Muscle of arm (tissue), 14 donors: ENCODE measurements at places on chromosomes 5 and 9. TPM values are rescaled to one million over a fixed set of nuclear protein-coding genes. Genes with fewer than 3 reads are reported as not detected.
A peak's percentile ranks its signal among the peaks of the same experiment; 100 is the strongest.

DNA sequence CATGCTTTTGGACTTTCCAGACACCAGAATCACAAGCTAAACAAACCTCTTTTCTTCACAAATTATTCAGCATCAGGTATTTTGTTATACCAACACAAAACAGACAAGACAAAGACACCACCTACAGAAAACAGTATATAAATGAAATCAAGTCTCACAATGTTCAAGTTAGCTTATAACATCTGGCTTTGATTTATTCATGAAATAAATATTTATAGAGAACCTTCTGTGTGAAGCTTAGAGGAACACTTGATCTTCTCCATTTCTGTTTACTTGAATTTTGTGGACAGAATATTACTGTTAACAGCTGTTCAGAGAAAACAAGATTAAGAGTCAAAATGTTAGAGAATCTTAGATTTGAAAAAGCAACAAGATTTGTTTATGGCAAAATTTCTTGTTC, 137.4 kb upstream of the PRR16 start:
- DNase-seq = no peak

DNA sequence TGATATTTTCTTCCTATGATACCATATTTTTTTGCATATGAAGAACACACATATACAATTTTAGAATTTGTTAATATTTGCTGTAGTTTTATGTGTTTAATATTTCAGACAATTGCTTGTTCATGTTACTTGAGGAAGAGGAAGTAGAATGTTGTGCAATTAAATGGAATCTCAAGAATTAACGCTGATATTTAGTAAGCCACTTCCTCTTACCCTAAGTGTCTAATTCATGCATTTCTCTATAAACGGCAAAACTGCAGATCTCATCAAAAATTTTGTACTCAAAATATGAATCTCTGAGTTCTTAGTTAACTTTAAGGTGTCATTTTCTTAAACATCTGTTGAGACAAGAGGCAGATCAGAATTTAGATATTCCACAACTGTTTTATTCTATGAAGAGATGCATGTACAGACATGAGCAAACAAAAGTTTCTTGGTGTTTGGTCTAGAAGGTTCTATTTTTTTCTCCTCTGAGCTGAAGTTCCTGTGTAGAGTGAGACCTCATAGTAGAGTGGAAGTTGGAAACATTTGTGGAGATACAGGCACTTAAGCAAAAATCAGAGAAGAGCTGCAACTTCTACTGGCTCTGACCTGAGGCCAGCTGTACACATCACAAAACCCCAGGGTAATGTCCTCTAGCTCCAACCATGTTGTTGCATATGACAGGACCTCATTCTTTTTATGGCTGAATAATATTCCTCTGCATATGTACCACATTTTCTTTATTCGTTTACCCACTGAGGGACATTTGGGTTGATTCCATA, 16.6 kb upstream of the TGFBI start:
- no peak for DNase-seq

- DNase-seq = no peak
Measured at GRCh38 chr5:76414788-76415187, 11.7 kb downstream of the IQGAP2 start.

DNA sequence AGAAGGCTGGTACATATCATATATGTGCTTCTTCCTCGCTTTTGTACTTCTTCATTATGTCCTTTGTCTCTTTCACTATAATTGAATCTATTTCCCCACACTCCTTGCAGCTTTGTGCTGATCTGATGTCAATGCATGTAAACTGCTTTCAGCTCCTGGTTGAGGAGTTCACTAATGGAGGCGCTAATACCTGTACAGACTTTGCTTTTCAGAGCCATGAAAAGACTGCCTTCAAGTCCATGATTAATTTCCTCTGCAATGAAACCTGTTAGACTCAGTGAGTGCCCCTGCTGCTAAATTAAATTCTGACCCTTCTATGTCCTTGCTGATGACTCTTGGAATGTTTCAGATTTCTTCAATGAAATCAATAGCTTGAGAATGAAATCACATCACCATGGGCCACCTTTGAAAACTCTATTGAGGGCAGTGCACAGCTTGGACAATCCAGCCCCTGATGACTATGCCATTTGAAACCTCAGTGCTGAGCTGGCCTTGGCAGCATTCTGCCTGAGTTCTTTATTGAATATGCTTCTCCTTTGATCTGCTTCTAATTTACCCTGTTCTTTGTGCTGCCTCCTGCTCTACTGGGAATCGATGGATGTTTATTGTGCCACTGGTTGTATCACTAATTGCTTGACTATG, 358.2 kb upstream of the DMAC1 start:
- DNase-seq = no peak

DNA sequence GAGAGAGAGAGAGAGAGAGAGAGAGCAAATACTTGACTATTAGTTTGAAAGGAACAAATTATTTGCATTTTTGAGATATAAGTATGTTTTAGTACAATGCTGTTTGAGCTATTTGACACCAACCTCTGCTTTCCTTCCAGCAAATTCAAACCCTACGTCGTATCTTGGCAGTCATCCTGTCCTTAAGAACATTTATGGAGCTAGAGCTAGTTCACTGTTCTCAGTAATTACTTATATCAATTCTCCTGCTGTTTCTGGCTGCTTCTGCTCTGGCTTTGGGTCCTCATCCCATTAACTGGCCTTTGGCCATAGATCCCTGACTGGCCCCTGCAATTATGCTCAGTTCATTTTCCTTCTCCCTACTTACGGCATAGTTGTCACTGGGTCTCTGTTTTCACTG, 19.9 kb upstream of the ERAP2 start:
- DNase-seq = peak; percentile 59

DNA sequence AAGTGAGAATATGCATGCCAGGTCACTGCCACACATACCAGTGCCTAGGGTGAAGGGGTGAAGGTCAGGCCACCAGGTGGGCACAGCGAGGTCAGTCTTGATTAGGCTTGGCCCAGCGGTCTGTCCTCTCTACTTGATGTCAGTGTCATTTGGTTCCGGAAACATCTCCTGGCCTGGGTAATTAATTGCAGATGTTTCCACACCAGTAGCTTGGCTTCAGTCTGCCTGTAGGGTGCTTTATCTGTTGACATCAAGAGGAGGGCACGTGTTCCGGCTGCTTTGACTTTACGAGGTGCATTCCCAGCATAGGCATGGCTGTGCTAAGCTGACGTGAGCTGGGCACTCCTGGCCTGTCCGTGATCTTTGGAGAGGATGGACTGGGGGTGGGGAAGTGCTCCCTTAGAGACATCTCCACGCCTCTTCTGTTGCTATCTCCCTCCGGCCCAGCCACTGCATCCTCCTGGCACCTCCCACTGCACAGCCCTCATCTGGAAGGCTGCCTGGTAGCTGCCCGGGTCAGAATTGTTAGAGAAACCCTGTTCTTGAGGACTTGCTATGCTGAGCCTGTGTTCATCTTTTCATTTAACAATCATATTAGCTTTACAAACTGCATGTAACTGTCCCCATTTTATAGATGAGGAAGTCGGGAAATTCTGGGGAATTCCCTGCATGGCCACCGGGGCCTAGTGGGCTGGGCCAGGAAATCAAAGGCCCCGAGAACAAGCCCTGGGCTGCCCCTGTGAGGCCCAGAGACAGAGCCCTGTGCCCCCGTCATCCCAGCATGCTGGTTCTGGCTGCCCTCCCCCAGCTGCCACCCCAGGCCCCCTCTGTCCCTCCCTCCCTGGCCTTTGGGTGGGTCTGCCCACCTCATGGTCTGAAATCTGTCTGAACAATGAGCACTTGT, 29.1 kb downstream of the JADE2 start:
- DNase-seq = no peak

DNA sequence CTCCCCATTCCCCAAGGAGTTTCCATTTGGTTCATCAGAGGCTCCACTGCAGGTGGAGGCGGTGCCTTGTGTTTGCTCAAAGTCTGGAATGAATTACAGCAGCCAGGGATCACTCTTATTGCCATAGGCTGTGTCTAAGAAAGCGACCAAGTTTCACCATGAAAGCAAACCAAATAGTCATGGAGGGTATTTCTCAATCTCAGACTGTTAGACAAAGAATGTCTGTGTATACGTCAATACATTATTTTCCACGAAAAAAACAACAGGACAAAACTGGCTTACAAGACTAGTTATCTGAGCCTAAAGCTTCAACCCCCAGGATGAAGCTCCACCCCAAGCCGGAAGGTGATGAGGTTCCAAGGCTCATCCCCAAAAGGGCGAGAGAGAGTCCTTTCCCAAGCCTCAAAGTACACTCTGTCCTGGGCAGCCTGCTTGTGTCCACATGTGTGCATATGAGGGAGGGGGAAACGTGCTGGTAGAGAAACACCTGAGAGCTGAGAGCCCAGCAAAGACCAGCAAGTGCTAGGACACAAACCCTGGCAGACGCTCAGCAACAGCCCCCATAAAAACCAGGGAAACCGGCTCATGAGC, 4.3 kb downstream of the B4GALT1 start:
- no peak for DNase-seq

DNA sequence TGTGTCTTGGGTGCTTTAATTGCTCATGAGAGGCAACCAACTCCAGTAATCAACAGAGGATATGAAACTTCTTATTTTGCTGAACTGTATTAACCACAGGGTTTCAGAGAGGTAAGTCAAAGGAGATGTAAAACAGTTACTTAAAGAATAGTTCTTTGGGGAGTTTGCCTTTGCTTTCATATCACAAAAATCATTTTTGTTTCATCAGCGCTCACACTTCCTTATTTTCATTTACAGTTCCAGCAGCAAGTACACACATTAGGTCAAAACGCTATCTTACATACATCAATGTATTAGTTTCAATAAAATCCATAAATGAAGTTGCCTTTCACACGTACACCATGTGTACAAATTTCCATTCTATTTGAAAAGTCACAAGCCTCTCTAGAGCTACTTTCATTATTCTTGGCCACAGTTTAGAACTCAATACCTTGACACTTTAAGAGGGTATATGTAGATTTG, 50.1 kb downstream of the ST8SIA4 start:
- no peak for DNase-seq

Gene BTNL3
- 0.07 TPM for polyA plus RNA-seq

DNA sequence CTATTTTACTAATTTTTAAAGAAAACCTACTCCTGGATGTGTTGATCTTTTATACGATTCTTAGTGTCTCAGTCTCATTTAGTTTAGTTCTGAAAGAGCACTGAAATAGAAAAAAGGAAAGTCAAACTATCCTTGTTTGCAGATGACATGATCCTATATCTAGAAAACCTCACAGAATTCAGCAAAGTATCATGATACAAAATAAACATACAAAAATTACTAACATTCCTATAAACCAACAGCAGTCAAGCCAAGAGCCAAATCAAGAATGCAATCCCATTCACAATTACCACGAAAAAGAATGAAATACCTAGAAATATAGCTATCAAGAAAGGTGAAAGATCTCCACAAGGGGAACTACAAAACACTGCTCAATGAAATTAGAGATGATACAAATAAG, 225.8 kb upstream of the CDH18 start:
- DNase-seq = no peak

DNA sequence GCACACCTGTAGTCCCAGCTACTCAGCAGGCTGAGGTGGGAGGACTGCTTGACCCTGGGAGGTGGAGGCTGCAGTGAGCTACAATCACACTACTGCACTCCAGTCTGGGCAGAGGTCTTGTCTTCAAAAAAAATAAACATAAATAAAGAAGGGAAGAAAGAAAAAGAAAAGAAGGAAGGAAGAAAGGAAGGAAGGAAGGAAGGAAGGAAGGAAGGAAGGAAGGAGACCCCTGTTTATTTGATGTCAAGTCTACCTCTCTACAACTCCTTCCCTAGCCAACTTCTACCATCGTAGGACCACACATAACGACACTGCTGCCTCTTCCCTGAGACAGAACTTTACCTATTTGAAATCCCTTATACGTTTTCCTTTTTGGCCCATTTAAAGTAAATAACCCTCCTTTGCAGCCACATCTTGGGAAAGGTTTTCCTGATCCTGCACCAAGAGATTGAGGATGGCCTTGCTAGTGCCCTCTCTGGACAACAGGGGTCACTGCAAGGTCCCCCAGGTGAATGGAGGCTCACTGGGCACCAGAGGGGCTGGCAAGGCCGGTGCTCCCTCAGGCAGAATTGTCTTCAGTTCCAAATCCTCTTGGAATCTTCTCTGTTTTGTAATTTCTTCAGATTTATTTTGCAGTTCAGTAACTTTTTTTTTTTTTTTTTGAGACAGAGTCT, 10.5 kb downstream of the RPS14 start:
- DNase-seq = no peak

DNA sequence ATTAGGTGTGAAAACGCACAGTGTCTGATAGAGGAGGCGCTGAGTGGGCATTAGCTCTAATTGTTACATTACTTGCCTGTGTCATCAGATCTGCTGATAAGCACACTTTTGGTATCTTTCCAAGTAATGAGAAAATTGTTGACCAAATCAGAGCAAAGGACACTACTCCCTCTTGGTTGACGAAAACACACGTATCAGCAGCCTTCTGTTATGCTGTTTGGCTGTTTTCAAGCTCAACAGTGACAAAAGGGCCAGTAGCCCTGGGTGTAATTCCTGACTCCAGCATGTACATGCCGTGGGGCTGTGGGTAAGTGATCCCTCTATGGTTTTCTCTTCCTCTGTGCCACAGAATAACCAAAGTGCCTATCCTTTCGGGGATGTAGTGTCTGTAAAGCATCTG, 151.4 kb downstream of the AUH start:
- DNase-seq = no peak

Gene CCDC180
- 18.5 TPM for polyA plus RNA-seq

- DNase-seq = no peak
Measured at GRCh38 chr5:180673371-180674089, 24.1 kb upstream of the FLT4 start.

DNA sequence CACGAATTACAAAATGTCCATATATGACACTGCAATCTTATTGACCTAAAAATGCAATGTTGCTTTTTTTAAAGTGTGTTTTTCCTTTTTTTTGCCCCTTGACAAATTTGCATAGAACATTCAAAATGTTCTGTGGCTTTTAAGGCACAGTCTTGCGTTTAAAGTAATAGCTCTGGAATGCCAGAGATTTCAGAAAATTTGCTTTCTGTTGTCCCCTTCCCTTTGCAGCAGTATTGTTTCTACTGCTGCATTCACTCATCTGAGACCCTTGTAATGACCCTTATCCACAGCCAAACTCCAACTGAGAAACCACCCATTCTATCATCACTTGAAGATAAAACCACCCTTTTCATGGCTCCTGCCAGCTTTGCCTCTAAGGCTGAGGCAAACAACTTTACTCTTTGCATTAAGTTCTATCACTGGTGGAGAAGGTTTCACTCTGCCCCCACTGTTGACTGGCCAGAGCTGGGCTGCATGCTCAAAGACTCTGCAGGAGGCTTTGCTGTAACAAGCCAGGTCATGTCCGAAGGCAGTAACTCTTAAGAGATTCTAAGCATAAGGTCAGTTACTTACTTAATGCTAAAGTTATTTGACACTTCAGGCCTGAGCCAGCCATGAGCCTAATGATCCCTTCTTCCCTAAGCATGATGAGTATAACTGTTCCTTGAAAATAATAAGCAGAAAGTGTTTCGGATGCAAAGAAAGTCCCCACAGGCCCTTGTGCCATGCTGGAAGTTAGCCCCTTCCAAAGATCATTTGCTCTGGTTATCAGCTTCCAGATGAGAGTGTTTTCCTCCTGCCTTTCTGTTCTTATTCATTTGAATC, 101.9 kb downstream of the CD180 start:
- peak; percentile 34 for DNase-seq

GRCh38 chr5:107457881-107458280, 212.9 kb downstream of the EFNA5 start:
- no peak for DNase-seq

Gene GPR151
- polyA plus RNA-seq = not detected

- DNase-seq = no peak
Measured at GRCh38 chr9:5976674-5977397, 38.6 kb downstream of the RANBP6 start.

- DNase-seq = no peak
Measured at GRCh38 chr9:37336150-37336549, 86.3 kb upstream of the GRHPR start.
